Fibroblast of skin of abdomen (primary cell): ENCODE measurements at places on chromosomes 2 and 18.

GRCh38 chr2:239880396-239880795 is 144.7 kb downstream of the NDUFA10 start:
- no peak for DNase-seq

DNA sequence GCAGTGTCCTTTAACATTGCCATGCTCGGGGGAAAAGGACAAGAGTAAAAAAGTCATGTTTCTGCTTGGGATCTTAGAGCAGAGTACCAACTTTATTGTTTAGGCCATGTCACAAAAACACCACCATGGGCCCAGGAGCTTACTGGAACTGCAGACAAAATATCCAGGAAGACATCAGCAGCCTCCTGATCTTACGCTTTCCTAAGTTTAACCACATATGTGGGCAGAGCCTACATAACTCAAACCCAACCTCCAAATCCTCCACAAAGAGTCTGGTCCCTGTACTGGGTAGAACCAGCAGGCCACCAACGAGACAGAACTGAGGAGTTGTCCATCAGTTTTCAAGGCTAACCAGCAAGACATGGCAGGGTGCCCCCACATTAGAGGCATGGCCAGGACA is 10.3 kb downstream of the GALNT14 start:
- no peak for DNase-seq

- DNase-seq, result no peak
Measured at GRCh38 chr2:158097481-158097880, 4.2 kb upstream of the UPP2 start.

DNA sequence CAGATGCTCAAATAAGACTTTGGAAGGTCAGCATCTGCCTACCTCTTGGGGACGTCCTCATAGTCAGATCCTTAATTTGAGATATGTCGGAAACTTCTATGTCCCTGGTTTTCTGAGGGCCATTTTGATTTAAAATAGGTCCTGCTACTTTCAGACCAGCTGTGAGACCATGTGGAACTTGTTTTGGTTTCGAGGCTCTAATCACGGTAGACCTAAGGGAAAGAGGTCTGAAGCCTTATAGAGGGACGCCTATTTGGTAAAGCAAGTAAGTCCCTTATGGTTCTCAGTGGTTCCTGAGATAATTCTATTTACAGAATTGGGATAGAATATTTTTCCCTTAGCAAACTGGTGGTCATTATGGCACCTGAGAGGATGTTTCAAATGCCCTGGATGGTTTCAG is 75.1 kb downstream of the RFTN2 start:
- DNase-seq, result no peak

- no peak for DNase-seq
Measured at GRCh38 chr2:106316915-106317314, 122.8 kb upstream of the UXS1 start.

GRCh38 chr2:137981112-137981656 is 16.9 kb downstream of the HNMT start:
- no peak for DNase-seq

- peak; percentile 28 for DNase-seq
Measured at GRCh38 chr2:37472959-37473358, 128.5 kb downstream of the QPCT start.

DNA sequence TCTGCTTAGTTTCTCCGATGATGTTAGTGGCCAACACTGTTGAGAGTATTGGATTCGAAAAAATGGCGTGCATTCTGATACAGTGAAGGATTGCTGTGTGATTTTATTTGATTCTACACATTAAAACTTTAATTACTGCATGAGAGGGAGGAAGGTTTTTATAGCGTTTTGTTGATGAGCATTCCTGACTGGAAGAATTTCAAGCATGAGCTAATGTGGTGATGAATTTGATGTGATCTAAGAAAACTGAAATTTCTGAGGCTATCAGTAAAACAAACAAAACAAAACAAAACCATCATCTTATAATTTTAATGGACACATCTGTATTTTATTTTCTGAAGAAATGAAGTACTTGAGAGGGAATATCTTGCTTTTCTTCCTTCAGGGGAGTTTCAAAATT is 59.6 kb downstream of the ITGB6 start:
- peak; percentile 28 for DNase-seq

DNA sequence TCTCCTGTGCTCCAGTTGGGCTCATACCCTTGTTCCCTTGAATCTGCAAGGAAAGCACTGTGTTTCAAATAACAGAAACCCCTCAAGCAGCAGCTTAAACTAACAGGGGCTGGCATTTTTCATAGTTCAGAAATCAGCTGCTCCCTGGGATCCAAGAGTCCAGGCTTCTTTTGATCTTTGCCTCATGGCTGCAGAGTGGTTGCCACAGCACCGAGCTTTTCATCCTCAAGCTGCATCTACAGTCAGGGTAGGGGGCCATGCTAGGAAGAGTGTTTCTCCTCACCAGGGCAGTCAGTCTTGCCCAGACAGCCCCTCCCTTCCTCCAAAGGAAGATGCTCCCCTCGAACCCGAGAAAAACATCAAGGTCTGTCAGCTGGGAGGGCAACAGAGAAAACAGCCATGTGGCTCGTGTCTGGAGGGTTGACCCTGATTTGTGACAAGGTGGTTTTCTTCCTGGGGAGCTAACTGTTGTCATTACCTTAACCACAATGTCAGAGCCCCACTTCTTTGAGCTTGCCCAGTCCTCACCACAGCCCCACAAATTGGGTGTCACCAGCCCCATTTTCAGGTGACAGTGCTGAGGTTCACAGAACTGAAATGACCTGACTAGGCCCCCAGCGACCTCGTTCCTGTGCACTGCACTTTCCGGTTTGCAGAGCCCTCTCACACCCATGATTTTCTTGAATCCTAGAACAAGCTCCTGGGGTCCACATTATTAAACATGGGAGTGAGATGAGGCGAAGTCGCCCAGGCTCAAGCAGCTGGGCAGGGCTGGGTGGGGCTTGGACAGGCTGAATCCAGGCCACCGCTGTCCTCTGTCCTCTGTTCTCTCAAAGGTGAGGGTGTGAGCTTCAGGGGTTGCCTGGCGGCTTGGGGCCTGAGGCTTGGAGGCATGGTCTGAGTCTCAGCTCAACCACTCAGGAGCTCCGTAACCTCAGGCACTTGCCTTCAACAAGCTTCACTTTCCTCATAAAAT is 21.9 kb downstream of the ATOH8 start:
- DNase-seq, result no peak

DNA sequence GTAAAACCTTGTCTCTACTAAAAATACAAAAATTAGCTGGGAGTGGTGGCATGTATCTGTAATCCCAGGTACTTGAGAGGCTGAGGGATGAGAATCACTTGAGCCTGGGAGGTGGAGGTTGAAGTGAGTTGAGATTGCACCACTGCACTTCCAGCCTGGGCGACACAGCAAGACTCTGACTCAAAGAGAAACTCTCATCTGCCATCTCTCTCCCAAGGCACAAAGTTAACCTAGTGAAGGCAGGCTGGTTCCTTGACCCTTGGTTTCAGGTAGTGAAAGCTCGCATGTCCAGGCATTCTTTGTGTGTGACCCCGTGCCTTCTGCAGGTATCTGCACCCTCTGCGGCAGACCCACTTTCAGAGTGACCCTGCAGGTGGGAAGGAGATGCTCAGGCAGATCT is 100.0 kb downstream of the WDSUB1 start:
- DNase-seq, result no peak

GRCh38 chr2:159855557-159856061 is 57.6 kb upstream of the CD302 start:
- DNase-seq, result peak; percentile 9

- peak; percentile 97 for DNase-seq
Measured at GRCh38 chr2:149743842-149744448, 156.4 kb upstream of the MMADHC start.

DNA sequence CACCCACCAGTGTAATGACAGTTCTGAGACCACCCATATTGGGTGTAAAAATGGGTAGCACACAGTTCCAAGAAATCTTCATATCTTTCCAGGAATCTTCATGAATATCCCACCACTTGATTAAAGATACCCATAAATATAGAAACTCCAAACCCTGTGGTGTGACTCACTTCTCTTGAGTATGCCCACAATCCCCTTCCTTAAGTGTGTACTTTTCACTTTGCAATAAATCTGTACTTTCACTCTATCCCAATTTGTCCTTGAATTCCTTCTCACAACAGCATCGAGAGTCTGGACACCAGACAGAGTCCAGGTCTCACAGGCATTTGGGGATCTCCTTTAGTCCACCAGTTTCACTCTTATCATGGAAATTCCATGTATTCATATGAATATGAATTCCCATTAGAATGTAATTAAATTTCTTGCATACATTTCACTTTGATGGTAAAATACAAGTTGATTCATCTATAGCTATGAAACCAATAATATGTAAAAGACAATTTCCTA is 287.0 kb upstream of the SESTD1 start:
- DNase-seq, result no peak

- DNase-seq, result no peak
Measured at GRCh38 chr2:10095175-10095574, 15.0 kb upstream of the CYS1 start.

- DNase-seq, result no peak
Measured at GRCh38 chr2:30380824-30381223, 66.2 kb upstream of the LCLAT1 start.

GRCh38 chr2:144067506-144067905 is 452.4 kb downstream of the ZEB2 start:
- DNase-seq, result no peak

- DNase-seq, result no peak
Measured at GRCh38 chr2:163481515-163481914, 254.3 kb downstream of the FIGN start.

- DNase-seq, result no peak
Measured at GRCh38 chr18:6088432-6088831, 193.1 kb upstream of the TMEM200C start.

DNA sequence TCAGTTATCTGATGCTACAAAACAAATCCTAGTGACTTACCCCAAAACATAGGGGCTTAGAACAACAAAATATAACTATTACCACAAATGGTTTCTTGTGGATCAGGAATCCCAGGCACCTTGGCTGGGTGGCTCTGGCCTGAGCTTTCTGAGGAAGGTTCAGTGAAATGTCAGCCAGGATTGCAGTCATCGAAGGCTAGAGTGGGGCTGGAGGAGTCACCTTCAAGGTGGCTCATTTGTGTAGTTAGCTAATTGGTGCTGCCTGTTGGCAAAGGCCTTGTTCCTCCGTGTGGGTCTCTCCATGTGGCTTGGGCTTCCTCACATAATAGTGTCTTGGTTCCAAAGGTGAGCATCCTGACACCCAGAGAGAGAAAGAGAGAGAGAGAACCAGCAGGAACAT is 57.4 kb downstream of the COPS8 start:
- no peak for DNase-seq

GRCh38 chr2:47172156-47172921 is 17.2 kb upstream of the STPG4 start:
- DNase-seq, result no peak

DNA sequence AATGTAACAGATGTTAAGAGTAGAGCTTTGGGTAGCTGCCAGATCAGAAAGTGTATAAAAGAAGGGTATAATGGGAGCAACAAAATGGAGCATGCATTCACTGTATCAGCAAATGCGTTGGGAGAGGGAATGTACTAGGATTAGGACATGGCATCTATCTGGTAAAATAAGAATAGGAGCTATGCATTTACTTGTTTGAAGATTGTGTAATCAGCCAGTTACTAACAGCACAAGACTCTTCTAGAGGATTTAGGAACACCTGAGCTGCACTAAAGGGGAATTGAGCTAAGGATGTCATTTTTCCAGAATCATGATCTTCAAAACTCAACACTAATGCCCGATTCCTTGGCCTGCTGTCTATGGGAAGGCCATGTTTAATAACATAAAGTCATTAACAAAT is 394.2 kb upstream of the TNP1 start:
- no peak for DNase-seq

DNA sequence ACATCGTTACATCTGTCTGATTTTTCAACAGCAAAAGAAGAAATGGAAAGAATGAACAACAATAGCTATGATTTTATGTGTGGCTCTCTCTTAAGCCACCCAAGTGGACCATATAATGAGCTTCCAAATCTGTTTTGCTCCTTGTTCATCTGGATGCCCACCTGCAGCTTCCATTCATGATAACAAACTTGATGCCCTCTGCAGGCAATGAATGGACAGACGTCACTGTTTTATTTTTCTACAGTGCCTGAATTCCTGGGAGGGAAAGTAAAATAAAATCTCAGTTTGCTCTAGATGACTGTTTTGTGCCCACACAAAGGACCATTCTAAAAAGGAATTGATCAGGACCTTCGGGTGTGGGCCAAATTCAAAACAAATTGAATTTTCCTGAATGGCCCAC is 5.0 kb downstream of the MREG start:
- no peak for DNase-seq

- no peak for DNase-seq
Measured at GRCh38 chr2:21469564-21469963, 345.8 kb downstream of the TDRD15 start.

- peak; percentile 20 for DNase-seq
Measured at GRCh38 chr2:84846741-84847142, 34.1 kb downstream of the TRABD2A start.

DNA sequence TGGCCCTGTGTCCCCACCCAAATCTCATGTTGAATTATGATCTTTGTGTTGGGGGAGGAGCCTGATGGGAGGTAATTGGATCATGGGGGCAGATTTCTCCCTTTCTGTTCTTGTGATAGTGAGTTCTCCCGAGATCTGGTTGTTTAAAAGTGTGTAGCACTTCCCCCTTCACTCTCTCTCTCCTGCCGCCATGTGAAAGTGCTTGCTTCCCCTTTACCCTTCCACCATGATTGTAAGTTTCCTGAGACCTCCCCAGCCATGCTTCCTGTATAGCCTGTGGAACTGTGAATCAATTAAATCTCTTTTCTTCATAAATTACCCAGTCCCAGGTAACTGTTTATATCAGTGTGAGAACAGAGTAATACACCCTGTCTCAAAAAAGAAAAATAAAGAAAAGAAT is 25.5 kb downstream of the LRRFIP1 start:
- no peak for DNase-seq

DNA sequence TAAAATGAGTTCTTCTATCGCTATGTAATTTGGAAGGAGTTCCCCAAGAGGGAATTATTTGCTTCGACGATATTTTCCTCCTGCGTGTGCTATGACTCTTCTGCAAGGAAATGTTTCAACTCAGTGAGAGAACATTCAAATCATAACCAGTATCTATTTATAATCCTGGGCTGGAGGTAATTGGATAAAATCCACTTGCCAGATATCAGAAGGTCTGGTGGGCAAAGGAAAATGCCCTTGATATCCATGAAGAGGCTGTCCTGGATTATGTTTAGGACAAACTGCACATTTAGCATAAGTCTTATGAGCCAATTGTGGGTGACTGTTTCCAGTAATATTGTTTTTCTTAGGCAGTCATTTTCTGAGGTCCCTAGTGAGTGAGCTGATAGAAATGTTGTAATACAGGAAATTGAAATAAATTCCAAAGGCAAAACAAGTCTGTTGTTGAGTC is 17.7 kb downstream of the RPIA start:
- DNase-seq, result no peak

DNA sequence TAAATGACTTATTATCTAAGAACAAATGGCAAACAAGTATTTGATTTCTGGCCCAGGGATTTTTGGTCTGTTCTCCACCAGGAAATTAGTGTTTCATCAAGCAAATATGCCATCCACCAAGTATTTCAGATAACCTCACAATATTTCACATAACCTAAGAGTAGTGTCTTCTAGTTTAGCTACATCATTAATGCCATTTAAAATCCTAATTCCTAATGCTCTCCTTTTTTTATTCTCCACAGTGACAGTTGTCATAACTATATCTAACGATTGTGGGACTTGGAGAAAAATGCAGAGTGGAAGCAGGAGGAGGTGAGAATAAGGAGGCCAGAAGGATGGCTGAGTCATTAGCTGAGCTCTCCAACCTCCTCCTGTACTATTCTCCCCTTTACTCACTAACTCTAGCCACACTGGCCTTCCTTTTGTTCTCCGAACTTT is 58.5 kb upstream of the CTLA4 start:
- DNase-seq, result peak; percentile 82
